ENCODE measurements at places on chromosomes 5 and 9.
A peak's percentile ranks its signal among the peaks of the same experiment; 100 is the strongest.

GRCh38 chr9:93572636-93573515 is 3.5 kb upstream of the PHF2 start:
- no peak for DNase-seq

DNA sequence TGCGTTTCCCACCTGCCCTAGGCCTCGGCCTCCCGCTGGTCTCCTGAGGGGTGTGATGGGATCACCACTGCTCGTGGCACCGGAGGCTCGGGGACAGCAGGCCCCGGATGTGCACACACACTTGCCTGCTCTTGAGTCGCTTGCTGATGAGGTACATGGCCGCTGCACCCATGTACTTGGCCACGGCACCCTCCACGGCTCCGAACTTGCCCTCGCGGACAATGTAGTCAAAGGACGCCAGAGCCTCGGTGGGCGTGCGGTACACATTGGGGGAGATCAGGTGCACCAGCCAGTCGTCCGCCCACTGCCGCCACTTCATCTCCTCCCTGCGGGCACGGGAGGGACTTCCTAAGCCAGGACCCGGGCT is 4.7 kb downstream of the PTGES2 start:
- peak; percentile 34 for DNase-seq

GRCh38 chr5:33985447-33985846 is 954 bp upstream of the SLC45A2 start:
- no peak for DNase-seq

DNA sequence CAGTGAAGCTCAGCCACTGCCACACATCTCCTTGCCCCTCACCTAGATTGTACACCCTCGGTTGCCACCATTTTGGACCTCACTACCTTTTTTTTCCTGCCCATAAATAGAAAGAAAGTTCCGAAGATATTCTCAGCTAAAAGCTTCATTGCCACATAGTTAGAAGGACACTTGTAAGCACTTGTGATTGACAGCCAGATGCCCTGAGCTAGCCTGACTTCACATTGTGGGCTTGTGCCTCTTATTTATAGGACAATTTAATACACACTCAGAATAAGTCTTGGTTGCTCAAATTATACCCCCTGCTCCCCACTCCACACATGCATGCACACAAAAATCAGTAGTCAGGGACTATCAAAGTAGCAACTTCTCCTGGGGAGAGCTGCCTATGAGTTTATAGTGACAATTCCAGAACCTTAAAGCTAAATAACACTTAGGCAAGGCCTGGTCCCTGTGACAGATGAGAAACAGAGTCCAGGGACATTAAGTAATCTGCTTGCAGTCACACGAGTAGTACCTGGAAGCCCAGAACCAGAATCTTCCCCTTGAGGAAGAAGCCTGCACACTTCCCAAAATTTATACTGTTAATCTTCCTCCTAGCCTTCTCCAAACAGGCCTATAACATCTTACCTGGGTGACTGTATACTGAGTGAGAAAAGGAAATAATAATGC is 184.8 kb downstream of the BRINP1 start:
- DNase-seq, result no peak

- no peak for DNase-seq
Observed at GRCh38 chr9:89365532-89365912, 47.2 kb downstream of the SECISBP2 start.

DNA sequence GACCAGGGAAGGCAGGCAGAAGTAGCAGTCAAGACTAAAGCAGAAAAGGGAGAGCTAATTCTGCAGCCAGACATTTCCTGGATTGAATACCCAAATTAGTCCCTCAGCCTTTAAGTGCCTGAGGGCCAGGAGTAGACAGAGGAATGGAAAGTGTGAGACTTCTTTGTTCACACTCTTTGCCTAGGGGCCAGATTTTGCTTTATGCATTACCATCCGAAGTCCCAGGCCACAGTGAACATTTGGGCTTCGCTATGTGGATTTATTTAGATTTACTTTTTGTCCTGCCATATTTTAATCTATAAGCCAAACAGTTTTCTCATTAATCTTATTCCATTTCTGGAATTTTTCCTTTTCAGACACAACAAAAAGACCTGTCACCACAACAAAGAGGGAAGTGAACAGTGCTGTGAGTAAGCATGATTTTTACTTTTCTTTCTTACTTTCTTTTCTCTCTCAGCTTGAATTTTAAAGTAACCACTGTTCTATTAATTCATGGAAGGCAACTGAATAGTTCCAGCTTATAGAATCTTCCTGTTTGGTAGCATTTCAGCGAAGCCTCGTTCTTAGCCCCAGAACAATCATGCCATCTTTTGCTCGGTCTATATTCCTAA is 52.6 kb downstream of the PDCD1LG2 start:
- DNase-seq, result no peak

GRCh38 chr9:98368366-98369065 is 113.1 kb upstream of the TBC1D2 start:
- DNase-seq, result no peak

GRCh38 chr5:138659121-138659520 is 83.9 kb upstream of the HSPA9 start:
- DNase-seq, result no peak

- no peak for DNase-seq
Observed at GRCh38 chr9:125521462-125522327, 185.3 kb downstream of the MAPKAP1 start.

DNA sequence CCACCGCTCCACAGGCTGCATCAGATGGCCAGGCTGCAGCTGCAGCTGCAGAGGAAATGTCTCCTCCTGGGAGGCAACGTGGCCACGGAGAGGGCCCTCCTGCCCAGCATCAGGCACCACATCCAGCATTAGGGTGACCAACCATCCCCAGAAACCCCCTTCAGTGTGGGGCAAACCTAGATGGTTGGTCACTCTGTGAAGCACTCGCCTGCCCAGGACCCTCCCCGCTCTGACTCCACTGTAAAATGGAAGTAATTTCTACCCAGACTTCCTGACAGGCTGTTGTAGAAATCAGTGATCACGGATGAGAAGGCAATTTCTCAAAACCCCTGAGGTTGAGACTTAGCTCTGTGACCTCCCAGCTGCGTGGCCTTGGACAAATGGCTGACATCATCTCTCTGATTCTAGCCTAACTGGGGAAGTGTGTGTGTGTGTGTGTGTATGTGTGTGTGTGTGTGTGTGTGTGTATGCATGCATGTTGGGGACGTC is 31.6 kb downstream of the B4GALT1 start:
- no peak for DNase-seq

DNA sequence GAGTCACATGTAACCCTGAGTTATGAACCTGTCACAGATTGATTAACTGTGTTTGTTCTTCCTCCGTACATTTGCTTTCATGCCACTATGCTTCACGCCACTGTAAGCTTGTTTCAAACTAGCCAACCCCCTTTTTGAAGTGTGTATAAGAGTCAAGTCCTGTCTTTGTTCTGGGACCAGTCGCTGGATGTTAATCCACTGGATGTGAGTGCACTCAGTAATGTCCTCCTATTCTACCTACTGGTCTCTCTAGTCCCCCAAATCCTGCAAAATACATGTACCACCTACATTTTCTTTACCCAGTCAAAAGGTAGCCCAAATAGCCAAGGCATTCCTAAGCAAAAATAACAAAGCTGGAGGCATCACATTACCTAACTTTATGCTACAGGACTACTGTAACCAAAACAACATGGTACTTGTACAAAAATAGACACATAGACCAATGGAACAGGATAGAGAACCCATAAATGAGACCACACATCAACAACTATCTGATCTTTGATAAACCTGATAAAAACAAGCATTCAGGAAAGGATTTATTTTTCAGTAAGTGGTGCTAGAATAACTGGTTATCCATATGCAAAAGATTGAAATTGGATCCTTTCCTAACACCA is 1139.1 kb upstream of the SEMA6A start:
- DNase-seq, result no peak

DNA sequence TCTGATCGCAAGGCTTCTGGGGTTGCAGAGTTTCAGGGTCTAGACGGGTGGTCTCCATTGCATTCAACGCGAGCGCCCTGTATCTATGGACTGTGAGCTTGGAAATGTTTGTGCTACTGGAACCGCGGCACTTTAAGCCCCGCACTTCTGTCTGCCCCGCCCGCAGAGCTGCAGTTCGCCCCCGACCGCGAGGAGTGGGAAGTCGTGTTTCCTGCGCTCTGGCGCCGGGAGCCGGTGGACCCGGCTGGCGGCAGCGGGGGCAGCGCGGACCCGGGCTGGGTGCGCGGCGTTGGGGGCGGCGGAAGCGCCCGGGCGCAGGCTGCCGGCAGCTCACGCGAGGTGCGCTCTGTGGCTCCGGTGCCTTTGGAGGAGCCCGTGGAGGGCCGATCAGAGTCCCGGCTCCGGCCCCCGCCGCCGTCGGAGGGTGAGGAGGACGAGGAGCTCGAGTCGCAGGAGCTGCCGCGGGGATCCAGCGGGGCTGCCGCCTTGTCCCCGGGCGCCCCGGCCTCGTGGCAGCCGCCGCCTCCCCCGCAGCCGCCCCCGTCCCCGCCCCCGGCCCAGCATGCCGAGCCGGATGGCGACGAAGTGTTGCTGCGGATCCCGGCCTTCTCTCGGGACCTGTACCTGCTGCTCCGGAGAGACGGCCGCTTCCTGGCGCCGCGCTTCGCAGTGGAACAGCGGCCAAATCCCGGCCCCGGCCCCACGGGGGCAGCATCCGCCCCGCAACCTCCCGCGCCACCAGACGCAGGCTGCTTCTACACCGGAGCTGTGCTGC is 1.0 kb downstream of the ADAMTS19 start:
- peak; percentile 49 for DNase-seq

GRCh38 chr5:158233735-158234322 is 374.9 kb upstream of the CLINT1 start:
- no peak for DNase-seq

DNA sequence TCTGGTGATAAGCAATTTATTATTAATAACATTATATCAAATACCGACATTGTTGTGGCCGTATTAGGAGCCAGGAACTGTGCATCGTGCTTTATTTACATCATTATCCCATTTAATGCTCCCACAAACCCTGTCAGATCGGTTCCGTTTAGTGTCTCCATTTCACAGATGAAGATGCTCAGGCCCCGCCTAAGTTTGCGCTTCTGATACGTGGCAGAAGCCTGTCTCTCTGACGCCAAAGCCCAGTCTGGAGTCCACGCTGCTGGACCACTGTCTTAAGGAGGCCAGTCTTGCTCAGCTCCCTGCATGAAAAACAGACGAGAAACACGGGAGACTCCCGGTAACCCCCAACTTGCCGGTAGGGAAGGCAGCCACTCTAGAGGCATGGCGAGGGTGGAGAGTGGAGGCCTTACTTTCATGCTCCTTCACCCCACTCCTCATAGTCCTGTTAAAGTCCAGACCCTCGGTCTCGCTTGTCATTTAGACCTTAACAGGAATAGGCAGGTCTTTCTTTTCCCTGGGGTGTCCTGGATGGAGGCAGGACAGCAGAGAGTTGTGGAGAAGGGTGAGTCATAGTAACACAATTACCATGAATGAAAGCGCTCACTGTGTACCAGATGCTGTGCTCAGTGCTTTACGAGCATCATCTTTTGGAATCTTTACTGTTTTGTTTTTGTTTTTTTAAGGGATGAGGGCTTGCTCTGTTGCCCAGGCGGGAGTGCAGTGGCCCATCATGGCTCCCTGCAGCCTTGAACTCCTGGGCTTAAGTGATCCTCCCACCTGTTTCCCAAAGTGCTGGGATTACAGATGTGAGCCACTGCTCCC is 872 bp downstream of the TXNDC15 start:
- peak; percentile 74 for DNase-seq

DNA sequence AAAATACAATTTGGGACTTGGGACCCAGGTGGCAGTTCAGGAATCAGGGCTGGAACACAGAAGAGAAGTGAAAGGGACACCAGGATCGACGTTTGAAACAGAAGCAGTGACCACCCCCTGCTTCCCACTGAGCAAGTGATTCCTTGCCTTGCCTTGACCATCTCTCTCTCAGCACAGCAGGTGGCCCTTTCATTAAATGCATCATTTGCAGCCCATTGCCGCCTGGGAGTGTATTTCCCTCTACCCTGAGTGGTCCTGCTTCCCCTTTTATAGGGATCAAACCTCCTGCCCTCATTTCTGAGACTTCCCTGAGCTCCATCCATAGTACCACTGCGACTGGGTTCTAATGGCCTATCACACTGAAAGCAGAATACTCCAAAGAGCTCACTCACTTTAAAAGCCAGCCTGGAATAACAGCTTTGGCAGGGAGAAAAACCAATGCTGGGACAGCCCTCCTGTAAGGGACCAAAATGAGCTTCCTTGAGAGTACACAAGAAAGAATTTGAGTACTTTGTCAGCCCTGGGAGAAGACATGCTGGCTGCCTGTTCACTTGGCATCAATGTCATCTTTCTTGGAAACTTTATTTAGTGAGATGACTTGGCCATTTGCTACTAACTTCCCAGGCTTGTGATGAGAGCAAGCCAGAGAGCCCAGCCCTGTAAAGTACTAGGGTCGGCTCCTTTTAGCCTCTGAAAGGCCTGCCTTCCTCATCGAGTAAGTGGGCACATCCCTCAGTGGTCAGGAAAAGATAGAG is 149.7 kb downstream of the SLIT3 start:
- DNase-seq, result no peak

DNA sequence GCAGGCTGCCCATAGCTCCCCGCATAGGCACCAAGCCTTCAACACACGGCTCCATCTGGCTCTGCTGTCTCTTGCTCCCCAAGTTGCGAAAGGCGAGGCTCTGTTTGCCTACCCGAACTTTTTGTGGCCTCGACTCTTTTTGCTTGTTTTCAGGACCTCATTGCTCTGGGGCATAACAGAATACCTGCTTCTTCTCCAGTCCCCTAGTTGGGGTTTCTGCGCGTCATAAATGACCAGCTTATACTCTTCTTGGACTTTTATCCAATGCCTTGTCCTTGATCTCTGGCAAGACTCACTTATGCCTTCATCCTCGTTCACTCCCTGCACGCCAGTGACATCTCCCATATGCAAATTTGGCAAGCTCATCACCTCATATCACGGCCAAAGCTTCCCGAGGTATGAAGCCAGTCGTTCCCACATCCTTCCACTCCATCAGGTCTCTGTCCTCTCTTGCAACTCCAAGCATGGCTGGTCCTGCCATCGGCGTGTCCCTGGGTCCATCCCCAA is 238.8 kb upstream of the ADAMTS16 start:
- DNase-seq, result no peak

- DNase-seq, result no peak
Observed at GRCh38 chr9:127904561-127905003, 5.2 kb upstream of the ST6GALNAC6 start.

DNA sequence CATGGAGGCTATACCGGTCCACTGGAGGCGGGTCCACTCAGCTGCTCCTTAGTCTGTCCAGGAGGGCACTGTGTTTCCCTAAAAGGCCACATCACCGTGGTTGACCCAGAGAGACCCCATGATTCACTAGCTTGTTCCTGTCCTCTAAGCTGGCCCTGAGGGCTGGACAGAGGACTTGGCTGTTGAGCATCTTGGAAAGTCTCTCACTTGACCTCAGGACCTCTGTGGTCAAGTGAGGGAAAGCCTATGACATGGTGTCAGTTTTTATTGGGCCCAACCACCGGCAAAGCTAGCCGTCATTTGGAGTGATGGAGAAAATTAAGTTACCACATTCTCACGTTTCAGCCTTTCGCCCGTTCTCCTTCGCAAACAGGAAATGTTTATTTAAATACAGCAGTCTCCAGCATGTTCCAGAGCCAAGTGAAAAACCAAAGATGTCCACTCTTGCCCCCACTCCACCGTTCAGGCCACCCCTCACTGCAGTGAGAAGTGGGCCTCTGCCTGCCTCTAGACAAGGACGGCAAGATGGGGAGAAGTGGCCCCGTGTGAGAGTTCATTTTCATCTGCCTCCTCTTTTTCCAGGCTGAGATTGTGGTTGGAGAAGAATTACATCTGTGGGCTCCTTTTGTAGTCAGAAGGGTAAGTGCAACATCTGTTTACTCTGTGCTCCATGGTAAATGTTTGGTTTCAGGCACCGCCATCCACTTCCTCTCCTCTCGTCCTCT is 4.4 kb downstream of the SLIT3 start:
- DNase-seq, result peak; percentile 45
